ENCODE measurements at places on chromosomes 1 and 21.

DNA sequence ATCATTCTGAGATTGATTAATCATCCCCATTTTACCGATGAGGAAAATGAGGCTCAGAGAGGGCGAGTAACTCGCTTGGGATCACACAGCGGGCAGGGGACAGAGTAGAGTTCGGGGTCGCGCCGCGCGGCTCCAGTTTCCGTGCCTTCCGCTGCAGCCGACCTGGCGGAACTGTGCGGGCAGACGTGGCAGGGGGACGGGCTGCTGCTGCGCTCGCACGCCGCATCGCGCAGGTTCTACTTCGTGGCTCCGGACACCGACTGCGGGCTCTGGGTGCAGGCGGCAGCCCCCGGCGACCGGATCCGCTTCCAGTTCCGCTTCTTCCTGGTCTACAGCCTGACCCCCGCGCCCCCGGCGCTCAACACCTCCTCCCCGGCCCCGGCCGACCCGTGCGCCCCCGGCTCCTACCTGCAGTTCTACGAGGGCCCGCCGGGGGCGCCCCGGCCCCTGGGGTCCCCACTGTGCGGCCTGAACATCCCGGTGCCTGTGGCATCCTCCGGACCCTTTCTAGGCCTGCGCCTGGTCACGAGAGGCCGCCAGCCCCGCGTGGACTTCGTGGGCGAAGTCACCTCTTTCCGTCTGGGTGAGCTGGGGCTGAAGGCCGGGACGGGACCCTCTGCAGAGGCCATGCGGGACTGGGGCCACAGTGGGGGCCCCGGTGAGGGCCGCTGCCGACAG, 2.3 kb downstream of the LDLRAD2 start:
- DNase-seq: no peak

GRCh38 chr1:211750599-211750998, 75.2 kb upstream of the NEK2 start:
- DNase-seq: no peak

- no peak for DNase-seq
Measured at GRCh38 chr1:11492235-11492634, 13.3 kb downstream of the DISP3 start.

DNA sequence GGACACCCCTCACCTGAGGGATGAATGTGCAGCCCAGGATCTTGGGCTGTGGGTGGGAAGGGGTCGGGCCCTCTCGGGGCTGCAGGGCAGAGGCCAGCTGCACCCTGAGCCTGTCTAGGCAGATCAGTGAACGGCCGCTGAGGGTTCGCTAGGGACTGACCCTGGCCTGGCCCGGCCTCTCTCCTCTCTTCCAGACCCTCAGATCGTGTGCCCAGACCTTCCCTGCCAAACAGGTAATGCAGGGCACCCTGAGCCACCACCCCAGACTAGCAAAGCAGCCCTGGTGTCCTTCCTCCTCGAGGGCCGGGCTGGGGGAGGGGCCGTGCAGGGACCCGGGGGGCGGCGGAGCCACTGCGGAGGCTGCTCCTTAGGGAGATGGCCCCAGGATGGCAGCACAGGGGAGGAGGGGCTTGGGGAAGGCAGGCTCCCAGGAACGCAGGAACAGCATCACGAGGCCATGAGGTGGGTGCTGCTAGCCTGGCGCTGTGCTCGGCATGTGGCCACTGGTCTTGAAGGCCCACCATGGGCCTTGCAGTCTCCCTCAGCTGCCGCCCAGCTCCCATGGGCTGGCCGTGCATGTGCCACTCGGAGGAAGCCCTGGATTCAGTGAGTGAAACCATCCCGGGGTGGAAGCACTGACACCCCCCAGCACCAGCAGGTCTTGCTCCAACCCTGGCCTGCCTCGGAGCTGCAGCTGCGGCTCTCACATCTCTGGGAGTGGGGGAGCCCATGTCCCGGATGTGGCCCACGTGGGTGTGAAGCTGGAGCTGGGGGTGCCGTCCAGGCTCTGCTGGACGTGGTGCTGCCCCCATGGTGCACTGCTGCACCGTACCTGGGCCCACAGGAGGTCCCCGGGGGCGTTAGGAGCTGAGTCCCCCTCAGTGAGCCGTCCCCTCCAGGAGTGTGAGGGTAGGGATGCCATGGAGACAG, 28.7 kb downstream of the COL6A2 start:
- DNase-seq: no peak

- DNase-seq: no peak
Measured at GRCh38 chr1:8627728-8628127, 189.7 kb downstream of the RERE start.

DNA sequence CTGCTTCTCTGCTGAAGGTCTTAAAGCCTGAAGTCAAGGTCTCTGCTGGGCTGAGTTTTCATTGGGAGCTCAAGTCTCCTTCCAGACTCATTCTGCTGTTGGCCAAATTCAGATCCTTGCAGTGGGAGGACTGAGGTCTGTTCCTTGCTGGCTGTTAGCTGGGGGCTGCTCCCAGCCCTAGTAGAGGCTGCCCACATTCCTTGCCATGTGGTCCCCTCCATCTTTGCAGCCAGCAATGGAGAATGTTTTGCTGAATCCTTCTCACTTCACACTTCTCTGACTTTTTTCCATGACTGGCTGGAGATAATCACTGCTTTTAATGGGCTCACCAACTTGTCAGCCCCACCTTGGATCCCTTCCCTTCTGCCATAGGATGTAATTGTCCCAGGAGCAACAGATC, 33.2 kb downstream of the UBASH3A start:
- DNase-seq: no peak

DNA sequence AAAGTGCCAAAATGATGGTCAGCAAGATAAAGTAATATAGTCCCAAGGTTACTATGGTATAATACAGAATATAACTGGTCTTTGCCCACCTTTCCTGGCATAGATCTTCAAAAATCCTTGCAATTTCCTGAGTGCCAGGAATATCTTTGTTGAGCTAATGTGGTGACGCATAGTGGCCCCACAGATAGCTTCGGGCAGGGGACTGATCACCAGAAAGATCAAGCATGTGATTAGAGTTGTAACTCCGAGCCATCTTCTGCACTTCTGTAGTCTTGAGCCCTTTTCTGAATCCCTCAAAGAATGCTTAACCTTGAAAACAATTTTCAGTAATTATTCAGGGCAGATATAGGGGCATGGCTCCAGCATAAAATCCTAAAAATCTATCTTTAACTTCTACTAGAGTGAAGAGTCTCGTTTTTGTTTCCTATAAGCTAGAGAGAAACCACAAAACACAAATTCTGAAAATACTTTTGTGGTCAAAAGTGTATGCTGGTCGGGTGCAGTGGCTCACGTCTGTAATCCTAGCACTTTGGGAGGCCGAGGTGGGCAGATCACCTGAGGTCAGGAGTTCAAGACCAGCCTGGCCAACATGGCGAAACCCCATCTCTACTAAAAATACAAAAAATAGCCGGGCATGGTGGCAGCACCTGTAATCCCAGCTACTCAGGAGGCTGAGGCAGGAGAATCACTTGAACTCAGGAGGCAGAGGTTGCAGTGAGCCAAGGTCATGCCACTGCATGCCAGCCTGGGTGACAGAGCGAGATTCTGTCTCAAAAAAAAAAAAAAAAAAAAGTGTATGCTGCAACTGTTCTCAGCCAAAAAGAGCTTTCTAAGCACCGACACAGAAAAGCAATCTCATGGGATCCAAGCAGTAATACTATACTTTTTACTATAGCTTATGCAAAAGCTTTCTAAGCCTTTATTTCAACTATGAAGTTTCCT, 62.8 kb downstream of the NVL start:
- no peak for DNase-seq

DNA sequence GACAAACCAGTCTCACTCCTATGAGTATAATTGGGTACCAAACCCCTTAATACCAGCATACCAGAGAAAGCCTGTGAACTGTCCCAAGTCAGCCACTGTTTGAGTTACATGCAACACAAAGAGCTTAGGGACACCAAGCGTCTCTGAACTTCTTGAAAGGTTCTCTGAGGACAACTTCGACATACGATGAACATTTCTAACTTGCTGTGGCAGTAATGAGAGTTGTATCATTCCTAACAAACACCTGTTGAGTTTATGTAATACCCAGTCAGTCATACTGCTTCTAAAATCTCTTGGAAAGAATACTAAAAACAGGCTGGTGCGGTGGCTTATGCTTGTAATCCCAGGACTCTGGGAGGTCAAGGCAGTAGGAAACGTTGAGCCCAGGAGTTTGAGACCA, 18.4 kb downstream of the CCT8 start:
- no peak for DNase-seq

DNA sequence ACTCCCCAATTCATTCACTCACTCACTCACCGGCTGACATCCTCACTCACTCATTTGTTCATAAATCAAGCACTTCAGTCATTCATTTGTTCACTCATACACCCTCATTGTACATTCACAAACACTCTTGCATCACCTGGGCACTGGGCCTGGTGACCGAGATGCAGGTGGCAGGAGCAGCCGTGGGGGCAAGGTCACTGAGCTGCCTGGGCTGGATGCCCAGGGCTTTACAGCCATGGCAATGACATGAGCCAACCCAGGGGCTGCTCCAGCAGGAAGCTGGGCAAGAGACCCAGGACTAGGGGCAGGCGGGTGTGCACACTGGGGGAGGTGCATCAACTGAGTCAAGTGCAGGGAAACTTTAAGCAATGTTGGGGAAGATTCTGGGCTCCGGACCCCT, 113.6 kb upstream of the IGSF21 start:
- DNase-seq: no peak

GRCh38 chr1:227542153-227543120, 20.9 kb upstream of the ZNF678 start:
- DNase-seq: peak; percentile 83

DNA sequence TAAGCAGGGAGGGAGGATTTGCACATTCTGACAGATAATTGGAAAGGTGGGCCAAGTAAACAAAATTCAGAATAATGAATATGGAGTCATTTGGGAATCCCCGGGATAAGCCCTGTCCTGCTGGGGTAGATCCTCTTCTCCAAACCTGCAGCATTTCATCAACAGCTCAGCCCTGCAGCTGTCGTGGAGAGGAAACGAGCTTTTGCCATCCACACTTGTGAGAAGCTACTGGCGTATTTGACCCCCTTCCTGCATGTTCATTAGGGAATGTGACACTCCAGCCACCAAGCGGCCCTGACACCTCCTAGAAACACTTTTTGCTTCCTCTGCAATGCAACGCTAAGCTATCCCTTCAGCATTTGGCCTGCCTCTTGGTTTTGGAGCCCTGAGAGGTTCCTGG, 8.0 kb upstream of the LEFTY2 start:
- no peak for DNase-seq

- DNase-seq: no peak
Measured at GRCh38 chr1:55640708-55641473, 425.7 kb upstream of the USP24 start.

DNA sequence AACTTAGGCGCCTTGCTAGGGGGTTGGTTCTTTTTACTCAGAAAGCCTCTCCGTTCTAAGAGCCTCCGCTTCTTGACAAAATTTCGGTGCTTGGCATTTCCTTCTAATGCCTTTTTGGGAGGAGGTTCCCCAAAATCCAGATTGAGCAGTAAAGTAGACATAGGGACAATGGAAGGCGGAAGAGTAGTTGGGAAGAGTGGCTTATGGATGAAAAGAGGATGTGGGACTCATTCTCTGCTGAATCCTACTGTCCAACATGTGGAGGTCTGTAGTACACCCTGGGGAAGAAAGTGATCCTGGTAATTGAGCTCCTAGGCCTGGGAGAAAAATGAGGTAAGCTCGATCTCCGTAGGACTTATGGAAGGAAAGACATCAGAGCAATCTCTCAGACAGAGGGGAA, 777 bp upstream of the METTL25B start:
- DNase-seq: no peak

- DNase-seq: peak; percentile 30
Measured at GRCh38 chr1:230426246-230427093, at the start of gene PGBD5. PGBD5 (minus strand) TSS chr1:230426332; CDS start chr1:230425928, 404 bp downstream.

GRCh38 chr1:199734186-199734585, 293.3 kb upstream of the NR5A2 start:
- DNase-seq: no peak

DNA sequence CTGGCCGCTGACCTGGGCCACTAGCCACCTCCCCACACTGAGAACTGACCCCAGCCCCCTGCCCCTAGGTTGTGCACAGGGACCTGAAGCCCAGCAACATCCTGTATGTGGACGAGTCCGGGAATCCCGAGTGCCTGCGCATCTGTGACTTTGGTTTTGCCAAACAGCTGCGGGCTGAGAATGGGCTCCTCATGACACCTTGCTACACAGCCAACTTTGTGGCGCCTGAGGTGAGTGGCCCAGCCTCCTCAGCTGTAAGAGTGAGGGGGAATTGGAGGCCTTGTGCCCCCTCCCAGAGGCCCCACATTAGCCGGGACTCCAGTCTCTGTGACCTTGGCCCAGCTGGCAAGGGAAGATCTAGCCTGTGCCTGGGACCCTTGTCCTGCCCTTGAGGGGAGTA, 41.8 kb downstream of the RPS6KA1 start:
- no peak for DNase-seq

DNA sequence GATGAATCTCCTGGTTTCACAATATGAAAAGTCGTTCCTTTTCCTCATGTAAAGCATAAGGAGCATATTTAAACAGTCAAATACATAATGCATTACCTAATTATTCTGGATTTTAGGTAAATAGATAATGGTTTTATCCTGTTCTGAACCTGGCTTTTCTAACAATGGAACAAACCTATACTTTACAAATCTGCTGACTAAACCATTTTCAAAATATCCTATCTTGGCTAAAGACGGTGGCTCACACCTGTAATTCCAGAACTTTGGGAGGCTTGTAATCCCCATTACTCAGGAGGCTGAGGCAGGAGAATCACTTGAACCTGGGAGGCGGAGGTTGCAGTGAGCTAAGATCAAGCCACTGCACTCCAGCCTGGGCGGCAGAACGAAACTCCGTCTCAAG, 2.9 kb downstream of the SMIM12 start:
- DNase-seq: no peak

DNA sequence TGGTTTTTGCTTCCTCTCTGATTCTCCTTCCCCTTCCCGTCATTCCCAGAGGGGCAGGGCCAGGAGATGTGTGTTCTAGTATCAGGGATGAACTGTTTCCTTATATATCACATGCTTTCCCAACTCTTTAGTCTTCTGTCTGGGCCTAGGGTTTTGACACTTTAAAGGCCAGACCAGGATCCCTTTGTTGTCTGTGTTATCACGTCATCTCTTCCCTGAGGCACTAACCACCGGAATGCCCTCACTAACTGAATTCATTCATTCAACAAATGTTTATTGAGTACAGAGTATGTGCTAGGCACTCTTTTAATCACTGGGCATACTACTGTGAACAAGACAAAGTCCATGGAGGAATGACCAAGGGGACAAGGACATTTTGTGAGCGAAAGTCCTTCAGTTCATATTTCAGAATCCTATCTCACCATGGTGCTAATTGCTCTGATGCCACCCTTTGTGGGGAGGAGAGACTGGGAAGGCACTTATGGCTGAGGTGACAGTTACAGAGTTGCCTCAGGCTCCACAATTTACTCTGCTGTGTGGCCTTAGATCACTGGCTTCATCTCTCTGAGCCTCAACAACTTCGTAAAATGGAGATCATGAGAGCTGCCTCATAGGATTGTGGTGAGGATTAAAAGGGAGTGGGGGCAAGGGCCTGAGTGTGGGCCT, 12.0 kb upstream of the ZNF362 start:
- no peak for DNase-seq

- DNase-seq: peak; percentile 86
Measured at GRCh38 chr1:44631647-44632539, 42.4 kb downstream of the TMEM53 start.

- no peak for DNase-seq
Measured at GRCh38 chr1:23592209-23592892, 33.0 kb upstream of the ID3 start.

- no peak for DNase-seq
Measured at GRCh38 chr1:8078176-8078671, 52.1 kb upstream of the ERRFI1 start.

GRCh38 chr1:23793018-23793781, 2.3 kb downstream of the LYPLA2 start:
- no peak for DNase-seq

All from activated CD4-positive, alpha-beta T cell treated with anti-CD3 and anti-CD28 coated beads, Interleukin-2, amount 50 U/mL, for 24 hours (primary cell).